ENCODE measurements at places on chromosomes 4 and X.

DNA sequence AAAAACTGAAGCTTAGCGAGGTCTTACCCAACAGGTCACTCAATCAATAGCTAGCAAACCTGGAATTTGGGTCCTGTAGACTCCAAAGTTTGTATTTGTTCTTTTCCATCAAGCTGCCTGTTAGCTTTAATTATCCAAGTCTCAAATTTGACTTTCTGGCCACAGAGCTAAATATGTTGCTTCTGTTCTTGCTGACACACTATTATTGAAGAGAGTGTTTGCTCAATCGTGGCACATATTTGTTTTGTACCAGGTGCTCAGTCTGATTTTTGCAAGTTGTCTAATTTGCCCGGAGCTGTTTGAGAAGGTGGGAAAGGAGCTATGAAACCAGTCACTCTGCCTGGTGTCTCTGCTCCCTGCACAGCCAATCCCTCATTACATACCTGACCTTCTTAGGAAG is 41.7 kb upstream of the FRMD7 start:
- no peak for DNase-seq

DNA sequence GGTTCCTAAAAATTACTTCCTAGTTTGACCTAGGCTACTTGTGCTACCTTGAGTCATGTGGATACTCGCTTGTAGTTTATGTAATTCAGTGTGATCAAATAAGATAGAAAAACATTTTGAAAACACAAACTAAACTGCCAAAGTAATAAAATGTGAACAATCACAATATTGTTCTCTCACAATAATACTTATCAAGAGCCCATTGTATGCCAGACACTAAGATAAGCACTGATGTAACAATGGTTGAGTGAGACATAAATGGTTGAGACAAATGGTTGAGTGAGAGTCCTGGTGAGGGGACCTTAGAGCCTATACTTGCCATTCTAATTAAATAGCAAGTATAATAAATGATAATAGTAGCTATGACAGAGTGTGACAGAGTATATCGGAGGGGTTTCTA is 41.7 kb downstream of the RFC1 start:
- DNase-seq, result no peak

DNA sequence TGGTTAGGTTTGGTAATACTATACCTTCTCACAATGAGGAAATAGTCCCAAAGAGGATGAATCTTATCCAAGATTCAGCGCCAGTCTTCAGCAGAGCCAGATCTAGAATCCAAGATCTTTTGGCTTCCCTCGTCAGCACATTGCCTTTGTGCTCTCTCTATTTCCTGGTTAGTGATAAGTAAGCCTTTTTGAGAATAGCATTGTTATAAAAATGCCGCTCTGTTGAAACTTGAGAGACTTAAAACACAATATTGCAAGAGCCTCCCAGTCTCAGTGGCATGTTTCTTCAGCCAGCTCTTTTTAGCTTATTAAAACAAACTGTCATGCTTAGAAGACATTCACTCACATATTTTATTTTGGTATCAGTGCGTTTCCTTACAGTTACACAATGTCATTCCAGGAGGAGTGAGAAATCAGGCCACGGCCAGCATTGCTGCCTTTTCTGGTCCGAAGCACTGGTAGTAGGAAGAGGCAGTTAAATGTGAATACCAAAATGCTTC is 141.4 kb downstream of the KLHL8 start:
- no peak for DNase-seq

DNA sequence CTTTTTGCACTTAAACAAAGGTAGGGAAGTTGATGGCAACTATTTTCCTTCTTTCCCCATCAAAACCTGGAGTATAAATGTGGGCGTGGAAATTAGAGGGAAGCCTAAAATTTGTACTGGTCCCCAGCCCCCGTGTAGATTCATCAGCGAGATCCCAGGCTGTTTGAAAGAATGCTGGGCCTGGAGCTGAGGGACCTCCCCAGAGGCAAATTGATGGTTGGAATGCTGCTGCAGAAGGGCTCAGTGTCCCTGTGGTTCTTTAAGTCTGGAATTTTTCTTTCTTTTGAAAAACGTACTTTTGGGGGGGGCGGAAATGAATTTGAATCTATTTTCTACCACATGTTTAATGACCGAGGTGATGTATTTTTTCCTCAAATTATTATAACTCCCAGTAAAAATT is 197.2 kb downstream of the CBR4 start:
- no peak for DNase-seq

DNA sequence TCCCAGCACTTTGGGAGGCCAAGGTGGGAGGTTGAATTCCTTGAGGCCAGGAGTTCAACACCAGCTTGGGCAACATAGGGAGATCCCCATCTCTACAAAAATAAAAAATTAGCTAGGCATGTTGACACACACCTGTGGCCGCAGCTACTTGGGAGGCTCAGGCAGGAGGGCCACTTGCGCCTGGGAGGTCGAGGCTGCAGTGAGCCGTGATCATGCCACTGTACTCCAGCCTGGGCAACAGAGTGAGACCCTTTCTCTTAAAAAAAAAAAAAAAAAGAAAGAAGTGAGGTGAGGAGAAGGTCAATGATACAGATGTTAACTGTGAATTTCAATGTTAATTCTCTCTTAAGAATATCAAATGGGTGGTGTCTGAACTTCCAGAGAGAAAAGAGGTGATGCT is 15.1 kb upstream of the AP1S2 start:
- DNase-seq, result no peak

DNA sequence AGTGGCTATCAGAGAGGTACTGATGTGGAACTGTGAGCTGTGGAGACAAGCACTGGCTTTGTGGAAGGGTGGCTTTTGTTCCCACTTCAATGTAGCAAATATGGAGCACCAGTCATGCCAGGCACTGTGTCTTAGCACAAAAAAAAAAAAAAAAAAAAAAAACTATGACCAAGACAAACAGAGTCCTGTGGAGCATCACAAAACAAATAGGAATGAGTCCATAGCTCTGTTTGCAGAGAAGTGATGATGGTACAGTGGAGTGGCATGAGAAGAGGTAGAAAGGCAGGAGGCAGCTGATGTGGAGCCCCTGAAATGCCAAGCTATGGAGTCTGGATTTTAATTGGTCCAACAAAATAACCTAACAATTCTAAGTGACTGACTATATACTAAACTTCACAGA is 116.9 kb downstream of the RAB28 start:
- DNase-seq, result no peak

DNA sequence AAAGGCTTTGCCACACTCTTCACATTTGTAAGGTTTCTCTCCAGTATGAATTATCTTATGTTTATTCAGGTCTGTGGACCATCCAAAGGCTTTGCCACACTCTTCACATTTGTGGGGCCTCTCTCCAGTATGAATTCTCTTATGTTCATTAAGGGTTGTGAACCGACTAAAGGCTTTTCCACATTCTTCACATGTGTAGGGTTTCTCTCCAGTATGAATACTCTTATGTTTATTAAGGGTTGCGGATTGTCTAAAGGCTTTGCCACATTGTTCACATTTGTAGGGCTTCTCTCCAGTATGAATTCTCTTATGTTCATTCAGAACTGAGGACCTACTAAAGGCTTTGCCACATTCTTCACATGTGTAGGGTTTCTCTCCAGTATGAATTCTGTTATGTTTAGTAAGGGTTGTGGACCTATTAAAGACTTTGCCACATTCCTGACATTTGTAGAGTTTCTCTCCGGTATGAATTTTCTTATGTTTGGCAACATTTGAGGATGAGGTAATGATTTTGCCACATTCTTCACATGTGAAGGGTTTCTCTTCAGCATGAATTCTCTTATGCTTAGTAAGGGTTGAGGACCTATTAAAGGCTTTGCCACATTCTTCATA is 33.7 kb downstream of the ZNF732 start:
- DNase-seq, result no peak
